ENCODE measurements at places on chromosomes 3 and 15.
A peak's percentile ranks its signal among the peaks of the same experiment; 100 is the strongest.

GRCh38 chr3:108406661-108407206 is 103.7 kb downstream of the MYH15 start:
- no peak for DNase-seq

DNA sequence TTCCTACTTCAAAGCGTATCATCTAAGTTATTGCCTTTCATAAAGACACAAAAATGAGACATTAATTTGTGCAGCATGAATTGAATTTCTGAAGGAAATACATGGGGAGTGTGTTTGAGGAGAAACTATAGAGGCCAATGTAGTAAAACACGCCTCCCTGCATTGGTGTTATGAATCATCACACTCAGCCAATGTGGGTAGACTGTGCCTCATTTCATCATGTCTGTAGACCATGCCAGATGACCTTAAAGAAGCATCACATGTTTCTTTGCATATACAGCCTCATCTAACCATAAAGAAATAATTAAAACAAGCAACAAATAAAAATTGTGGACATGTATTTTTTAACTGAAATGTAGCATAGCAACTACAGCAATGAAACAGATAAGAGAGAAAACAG is 486.0 kb upstream of the ADAMTS9 start:
- DNase-seq: no peak

DNA sequence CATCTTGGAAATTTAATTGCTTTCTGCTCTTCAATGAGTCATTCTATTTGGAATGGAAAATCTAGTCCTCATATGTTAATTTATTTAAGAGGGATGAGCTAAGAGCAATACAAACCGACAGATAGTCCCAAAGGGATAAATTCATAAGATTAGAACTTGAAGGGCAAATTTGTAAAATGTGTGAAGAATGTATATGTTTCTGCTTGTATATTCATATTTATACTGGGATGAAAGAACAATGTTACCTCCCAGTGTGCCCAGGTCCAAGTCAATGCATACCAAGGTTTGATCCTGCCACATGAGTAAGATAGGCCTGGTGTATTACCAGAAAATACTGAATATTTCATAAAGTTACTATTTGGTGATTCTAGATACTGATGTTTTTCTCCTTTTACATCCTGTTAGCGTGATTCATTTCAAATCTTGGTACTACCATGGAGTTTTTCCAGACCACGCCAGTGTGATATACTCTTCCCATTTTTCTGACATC is 255.6 kb upstream of the SEMA6D start:
- no peak for DNase-seq

DNA sequence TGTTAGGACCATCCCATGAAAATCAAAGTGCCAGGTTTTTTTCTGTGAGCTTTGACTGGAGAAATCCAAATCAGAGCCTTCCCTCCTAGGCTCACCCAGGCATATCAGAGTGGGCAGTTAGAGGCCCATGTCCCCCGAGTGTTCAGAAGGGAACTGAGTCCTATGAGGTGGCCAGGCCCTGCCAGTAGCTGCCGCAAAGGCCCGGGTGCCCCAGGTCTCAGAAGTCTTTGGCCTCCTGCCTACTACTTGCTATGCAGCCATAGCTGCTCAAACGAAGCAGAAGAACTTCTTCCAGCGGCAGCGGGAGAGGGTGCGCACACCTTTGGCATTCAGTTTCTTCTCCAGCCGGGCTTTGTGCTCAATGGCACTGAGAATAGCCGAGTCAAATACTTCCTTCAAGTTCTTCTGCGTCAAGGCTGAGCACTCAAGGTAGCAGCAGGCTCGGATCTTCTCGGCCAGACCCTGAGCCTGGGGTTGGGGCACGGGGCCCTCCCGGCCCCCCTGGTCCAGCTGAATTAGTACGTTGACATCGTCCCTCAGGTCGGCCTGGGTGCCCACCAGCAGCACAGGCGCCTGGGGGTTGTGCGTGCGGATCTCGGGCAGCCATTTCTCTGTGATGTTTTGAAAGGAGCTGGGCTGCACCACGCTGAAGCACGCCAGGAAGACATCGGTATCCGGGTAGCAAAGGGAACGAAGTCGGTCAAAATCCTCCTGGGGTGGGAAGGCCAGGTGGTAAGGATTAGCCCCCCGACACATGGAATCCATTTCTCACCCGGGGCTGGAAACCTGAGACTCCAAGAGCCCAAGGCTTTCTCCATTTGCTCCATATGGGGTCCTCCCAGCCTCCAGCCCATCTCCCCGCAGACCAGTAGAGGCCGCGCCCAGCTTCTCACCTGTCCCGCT is 992 bp downstream of the RHOV start:
- DNase-seq: no peak

DNA sequence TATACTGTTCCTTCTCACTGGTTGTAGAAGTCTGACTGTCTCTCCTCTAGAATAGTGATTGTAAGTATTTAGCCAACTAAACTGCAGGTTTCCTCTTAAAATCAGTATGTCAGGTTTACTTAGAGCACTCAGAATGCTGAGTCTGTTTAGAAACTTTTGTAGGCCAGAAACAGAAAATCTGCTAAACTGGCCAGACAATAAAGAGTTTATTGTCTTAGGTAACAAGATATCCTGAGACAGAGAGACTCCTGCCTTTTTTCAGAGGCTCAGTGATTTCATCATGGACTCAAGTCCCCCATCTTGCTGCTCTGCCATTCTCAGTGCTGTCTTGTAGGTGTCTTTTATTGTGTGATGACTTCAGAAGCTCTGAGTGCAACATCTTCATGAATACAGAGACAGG is 279.0 kb downstream of the MFSD1 start:
- no peak for DNase-seq

DNA sequence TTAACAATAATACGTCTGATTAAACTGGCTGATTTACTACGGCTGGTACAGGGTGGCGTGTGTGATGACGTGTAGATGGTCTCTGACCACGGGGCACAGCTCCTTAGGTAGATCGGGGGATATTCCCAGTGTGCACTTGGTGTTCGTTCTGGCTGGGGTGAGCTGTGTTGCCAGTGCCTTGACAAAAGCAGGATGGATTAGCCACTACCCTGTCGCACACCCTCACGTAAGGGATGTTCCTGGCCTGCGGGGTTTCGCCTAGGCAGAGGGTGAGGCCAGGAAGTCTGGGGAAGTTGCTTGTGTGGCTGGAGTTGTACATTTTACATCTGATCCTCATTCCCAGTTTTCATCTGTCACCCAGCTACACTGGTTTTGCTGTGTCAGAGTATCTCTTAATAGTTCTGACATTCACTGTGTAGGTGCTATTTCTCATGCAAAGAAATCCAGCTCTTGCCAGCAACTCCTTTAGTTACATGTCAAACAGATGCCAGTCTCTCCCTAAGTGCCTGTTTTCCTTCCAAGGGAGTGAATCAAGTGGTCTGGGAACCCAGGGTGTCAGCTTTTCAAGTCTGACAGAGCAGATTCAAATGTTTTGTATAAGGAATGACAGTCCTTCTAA is 66.1 kb upstream of the CCR4 start:
- no peak for DNase-seq

- no peak for DNase-seq
Observed at GRCh38 chr3:108389372-108389771, 93.0 kb downstream of the HHLA2 start.

DNA sequence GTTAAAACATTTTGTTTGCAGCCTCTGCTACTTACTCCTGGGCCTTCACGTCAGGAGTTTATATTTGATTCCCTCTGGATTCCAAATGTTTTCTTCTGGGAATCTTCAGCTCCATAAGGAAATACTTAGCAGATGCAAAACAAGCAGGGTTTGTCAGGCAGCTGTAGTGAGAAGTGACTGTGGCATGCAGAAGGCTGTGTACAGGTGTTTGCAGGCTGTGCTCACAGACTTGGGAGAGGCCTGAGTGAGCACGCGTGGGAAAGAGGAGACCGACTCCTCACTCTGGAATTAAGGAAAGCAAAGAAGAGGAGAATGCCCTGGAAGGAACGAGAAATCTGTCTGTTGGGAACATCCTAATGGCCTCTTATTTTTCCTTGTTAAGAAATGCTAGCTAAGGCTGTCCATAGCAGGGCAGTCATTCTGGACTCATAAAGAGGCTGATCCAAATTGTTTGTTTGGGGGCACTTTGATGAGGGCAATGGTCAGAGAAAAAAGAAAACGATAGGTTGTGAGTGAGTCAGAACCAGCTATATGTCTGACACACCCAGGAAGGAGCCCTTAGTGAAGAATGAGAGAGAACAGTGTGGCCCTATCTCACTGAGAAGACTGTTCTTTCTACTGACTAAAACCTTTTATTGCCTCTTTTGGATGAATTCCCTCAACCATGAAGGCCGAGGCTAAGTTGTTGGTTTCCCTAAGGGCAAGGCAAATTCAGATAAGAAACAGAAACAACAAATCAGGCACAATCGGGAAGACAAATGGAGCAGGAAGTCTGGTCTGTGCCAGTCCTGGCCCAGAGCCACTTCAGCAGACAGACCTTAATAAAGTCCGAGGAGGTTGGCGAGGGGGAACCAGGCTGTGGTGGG is 82.6 kb downstream of the TGFBR2 start:
- DNase-seq: no peak

DNA sequence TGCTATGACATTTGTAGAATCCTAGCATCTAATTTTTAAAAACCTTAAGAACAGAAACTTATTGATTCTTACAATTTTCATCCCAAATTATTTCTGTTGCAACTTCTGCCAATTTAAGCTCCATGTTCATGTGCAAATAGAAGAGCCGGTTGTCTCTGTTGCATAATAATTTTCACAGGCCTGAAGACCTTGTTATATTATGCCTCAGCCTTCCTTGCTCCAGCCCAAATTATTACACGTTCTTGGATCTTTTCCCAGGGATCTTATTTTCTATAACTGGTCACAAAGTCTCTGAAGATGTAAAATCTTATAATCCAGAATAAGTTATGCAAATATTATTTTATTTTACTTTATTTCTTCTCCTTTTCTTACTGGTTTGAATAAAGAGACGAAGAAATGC is 210.7 kb upstream of the DPH6 start:
- no peak for DNase-seq

DNA sequence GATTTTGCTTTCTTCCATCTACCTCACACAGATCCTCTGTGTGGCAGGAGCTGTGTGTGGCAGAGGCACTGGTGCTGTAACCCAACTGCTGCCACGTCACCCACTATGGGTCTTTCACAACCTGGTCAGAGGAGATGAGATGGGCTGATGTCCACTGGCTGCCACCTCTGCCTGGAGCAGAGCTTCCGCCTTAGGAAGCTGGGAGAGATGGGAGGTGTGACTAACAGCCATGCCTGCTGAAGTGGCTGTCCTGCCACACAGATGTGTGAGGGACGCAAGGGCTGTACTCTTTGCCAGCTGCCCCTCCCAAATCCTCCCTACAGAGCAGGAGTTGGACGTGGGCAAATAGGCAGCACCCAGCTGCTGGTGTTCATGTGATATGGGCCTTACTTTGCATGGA is 329.5 kb downstream of the GABRB3 start:
- DNase-seq: no peak

- DNase-seq: no peak
Observed at GRCh38 chr3:16871915-16872842, 12.6 kb upstream of the PLCL2 start.

DNA sequence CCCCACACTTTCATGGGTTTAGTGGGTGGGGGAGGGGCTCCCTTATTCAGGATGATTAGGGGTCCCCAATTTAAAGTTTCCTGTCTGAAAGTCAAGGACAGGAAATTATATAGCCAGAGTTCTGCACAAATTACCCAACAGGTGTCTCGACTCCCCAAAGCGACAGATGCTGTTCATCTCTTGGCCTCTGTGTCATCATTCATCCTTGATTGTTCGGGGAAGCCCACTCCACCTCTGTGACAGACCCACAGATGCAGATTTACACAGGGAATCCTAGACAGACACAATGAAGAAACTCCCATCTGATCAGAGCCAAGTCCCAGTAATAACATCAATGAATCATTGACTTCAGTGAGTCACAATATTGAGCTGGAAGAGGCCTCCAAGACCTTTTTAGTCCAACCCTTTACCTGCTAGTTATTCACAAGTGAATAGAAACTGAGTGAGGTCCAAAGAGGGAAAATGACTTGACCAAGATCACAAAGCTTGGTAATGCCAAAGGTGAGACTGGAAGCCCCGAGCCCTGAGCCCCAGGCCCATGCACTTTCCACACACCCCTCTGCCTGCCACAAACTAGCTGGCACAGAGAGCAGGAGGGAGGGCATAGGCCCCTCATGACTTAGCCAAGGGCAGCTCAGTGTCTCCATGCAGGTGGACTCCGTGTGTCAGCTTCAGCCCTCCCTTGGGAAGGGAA is 7.9 kb upstream of the SRP14 start:
- no peak for DNase-seq

GRCh38 chr15:58453931-58454793 is 22.4 kb downstream of the LIPC start:
- no peak for DNase-seq

GRCh38 chr3:117278424-117279190 is 569.0 kb downstream of the TUSC7 start:
- no peak for DNase-seq

DNA sequence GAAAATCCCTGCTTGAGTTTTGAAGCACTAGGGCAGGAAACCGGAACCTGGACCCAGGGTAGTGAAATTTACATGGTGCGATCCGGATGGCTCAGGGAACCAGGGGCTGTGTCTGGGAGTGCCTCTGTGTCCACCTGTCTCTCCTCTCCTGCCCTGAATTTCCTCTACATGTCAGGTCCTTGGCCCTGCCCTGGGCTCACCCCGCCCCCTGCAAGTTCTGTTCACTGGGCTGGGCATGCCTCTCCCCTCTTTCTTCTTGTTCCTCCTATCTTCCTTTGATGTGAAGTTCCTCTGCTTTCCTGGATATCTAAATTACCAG is 435.9 kb upstream of the RBMS3 start:
- no peak for DNase-seq

- no peak for DNase-seq
Observed at GRCh38 chr15:98826658-98827057, 178.3 kb downstream of the IGF1R start.

- DNase-seq: no peak
Observed at GRCh38 chr15:44289259-44289790, 806 bp downstream of the GOLM2 start.

DNA sequence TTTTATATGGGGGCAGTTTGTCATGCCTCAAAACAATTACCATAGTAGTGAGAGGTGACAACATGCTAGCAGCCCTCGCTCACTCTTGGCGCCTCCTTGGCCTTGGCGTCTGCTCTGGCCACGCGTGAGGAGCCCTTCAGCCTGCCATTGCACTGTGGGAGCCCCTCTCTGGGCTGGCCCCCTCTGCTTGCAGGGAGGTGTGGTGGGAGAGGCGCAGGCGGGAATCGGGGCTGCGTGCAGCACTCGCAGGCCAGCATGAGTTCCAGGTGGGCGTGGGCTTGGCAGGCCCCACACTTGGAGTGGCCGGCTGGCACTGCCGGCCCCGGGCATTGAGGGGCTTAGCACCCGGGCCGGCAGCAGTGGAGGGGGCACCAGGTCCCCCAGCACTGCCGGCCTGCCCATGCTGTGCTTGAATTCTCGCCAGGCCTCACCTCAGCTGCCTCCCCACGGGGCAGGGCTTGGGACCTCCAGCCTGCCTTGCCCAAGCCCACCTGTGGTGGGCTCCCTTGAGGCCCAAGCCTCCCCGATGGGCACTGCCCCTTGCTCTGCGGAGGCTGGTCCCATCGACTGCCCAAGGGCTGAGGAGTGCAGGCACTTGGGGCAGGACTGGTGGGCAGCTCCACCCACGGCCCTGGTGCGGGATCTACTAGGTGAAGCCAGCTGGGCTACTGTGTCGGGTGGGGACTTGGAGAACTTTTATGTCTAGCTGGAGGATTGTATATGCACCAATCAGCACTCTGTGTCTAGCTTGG is 38.8 kb upstream of the EIF5A2 start:
- DNase-seq: peak; percentile 59

Measured in suprapubic skin (tissue), 4 donors.